Stimulated activated CD8-positive, alpha-beta memory T cell treated with anti-CD3 and anti-CD28 coated beads, Interleukin-4, amount 100 ng/mL, for 4 hours (primary cell): ENCODE measurements at places on chromosomes 4 and X.

DNA sequence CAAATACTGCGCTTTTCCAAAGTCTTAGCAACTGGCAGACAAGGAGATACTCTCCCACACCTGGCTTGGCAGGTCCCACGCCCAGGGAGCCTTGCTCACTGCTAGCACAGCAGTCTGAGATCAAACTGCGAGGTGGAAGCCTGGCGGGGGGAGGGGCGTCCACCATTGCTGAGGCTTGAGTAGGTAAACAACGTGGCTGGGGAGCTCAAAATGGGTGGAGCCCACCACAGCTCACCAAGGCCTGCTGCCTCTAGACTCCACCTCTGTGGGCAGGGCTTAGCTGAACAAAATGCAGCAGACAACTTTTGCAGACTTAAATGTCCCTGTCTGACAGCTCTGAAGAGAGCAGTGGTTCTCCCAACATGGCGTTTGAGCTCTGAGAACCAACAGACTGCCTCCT is 23.0 kb upstream of the NFKB1 start:
- no peak for DNase-seq

DNA sequence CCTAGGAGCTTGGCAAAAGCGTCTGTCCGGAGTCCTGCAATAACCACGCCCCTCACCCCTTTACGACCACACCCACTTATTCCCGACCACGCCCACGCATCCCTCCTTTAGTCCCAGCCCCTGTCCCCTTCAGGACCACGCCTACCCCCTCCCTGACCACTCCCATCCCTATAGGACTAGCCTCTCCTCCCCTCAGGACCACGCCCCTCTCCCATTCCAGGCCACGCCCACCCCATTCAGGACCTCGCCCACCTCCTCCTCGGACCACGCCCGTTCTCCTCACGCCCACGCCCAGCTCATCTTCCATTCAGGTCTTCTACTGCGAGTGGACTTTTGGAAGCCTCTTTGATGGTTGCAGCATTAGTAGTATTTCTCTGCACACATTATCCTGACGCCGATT is 131.2 kb upstream of the STX18 start:
- no peak for DNase-seq

DNA sequence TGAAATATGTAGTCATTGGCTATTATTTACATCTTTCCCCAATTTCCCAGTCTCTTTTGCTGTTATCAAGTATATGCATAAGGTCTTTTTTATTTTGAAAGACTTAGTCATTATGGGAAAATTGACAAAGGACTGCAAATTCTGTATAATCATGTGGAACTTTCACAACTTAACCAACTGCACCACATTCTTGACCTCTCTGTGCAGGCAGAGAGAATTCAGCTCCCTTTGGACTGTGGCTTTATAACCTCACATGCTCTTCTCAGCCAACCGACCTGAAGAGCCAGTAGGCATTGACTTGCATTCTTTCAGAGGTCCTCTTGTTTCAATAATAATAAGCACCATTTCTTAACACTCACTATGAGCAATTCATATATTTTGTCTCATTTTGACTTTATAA is 66.9 kb downstream of the ANXA3 start:
- no peak for DNase-seq

DNA sequence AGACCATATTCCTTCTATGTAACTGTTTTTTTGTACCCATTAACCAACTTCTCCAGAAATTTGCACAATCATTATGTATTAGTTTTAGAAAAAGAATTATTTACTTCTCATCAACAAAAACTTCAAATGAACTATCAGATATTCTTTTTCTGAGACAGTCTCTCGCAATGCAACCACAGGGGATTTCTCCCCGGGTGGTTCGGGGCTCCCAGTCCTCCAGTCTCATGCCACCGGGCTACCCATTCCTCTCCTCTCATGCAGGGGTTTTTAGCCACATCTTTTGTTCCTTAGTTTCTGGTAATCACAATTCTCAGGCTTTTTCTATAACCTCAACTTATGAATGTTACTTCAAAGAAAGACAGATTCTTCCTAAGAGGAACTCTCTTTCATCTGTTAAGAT is 46.6 kb upstream of the CLNK start:
- no peak for DNase-seq

DNA sequence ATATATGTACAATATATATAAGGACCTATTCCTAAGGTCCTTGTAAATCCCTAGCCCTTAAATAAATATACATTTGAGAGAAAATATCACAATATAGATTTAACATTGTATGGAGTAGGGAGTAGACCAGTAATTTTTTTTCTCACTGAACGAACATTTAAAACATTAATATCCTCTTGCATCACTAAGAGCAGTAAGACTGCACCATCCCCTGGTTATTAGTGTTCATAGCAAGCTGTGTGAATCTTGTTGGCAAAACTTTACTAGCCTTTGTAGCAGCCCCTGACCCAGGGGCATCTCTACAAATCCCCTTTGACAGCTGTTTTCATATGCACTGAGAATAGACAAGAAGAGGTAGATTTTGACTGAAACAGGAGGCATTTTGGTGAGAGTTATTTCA is 146.5 kb downstream of the IL1RAPL2 start:
- no peak for DNase-seq

DNA sequence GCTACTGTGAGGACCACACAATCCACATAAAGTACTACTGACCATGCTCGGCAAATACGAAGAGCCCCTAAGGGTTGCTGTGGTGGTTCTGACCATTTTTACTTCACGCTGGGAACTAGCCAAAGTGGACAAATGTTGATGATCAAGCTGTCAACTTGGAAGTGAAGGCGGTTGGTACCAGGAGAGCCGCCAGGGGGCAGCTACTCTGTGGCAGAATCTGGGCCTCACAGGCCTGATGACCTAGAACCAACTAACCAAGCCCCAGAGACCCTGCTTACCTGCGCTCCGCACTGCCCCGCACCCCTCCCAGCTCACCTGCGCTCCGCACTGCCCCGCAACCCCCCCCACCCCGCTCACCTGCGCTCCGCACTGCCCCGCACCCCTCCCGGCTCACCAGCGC is 5.6 kb downstream of the GAK start:
- DNase-seq: no peak
